ENCODE measurements at places on chromosomes 3 and 15.

- DNase-seq, result no peak
These were observed 96.8 kb downstream of the DHX36 start for GRCh38 chr3:154227531-154227930.

- no peak for DNase-seq
These were observed 8.3 kb downstream of the SEMA3G start for GRCh38 chr3:52436500-52437149.

DNA sequence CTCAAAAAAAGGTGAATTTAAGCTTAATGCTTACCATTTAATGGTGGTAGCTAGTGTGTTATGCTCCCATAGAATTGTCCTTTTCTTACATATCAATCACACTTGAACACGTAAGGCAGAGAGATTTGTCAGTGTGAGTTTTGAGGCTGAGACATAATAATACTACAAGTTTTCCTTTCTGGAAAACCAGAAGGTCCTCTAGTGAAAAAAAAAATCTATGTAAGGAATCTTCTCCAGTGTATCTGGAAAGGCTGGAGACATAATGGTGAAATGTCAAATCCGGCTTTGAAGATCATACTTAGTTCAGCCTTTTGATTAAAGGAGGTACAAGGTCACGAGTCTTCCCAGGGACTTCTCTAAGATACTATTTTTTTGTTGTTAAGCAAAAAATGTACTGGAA, 3.4 kb downstream of the TSC22D2 start:
- no peak for DNase-seq

- no peak for DNase-seq
These were observed 22.8 kb upstream of the ARHGEF26 start for GRCh38 chr3:154098376-154098775.

GRCh38 chr3:6315906-6316305, 545.0 kb upstream of the GRM7 start:
- no peak for DNase-seq

DNA sequence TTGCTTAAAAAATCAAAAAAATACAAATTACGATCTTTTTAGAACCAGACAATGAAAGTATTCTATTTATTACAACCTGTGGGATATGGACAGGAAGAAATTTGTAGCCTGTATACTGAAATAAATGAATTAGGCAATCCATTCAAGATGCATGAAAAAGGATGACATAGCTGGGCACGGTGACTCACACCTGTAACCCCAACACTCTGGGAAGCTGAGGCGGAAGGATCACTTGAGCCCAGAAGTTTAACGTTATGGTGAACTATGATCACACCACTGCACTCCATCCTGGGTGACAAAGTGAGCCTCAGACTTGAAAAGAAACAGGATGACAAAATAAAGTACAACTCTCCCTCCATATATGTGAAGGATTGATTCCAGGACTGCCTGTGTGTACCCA, 74.1 kb downstream of the MSL2 start:
- no peak for DNase-seq

DNA sequence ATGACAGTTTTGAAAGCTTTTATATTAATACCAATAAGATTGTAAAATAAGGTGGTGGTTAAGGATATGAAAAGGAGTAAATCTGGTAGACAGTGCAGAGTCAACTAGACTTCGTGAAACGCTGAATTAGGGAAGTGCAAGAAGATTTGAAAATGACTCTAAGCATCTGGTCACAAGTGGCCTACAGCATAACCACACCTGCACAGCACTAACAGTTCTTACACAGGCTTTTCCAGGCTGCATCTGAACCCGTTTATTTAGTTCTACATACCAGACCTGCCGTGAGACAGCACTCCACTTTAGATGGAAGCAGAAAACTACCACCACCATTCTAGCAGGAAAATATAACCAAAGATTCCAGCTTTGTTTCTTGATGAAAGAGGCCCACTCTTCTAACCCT, 1.9 kb downstream of the DMXL2 start:
- no peak for DNase-seq

- DNase-seq, result no peak
These were observed 4.6 kb upstream of the CIDEC start for GRCh38 chr3:9884555-9885165.

- peak; percentile 15 for DNase-seq
These were observed 39.5 kb upstream of the CHRNB4 start for GRCh38 chr15:78680431-78681075.

- DNase-seq, result peak; percentile 90
These were observed 350.3 kb downstream of the DOCK3 start for GRCh38 chr3:51024765-51025632.

DNA sequence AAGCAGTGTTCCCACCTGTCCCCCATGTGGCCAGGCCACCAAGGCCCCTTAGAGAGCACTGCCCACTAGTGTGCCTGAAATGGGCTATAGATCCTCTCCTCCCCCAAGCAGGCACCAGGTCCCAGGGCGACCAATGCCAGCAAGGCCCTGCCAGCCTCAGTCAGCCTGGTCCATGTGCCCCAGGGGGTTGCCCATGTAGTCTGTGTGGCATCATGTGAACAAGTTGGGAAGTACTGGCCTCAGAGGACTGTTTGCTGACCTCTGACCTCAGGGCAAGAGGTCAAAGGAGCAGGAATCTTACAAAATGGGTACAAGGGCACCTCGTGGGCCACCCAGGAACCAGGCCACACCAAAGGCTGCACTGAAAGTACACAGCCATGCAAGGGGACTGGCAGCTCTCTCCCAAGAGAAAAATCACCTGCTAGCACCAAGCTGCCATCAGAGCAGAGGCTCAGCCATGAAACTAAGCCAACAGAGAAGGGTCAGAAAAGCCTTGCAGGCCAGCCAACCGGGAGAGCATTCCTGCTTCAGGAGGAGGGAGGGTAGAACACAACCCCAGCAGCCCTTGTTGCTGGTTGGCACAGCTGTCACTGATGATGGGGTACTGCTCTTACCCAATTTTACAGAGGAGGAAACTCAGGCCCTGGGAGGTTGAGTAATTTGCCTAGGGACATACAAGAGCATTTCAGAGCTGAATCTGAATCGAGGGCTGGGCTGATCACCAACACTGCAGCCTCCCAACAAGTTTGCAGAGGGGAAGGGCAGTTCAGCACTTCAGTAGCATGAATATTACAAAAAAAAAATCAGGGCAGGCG, 5.2 kb upstream of the FURIN start:
- DNase-seq, result no peak

GRCh38 chr3:178455226-178455625, 81.0 kb upstream of the KCNMB2 start:
- DNase-seq, result no peak

GRCh38 chr15:89556413-89557262, 18.6 kb upstream of the TICRR start:
- peak; percentile 74 for DNase-seq

- no peak for DNase-seq
These were observed 31.1 kb downstream of the TNK2 start for GRCh38 chr3:195877136-195877715.

GRCh38 chr15:90419738-90420406, 31.8 kb downstream of the IQGAP1 start:
- DNase-seq, result no peak

DNA sequence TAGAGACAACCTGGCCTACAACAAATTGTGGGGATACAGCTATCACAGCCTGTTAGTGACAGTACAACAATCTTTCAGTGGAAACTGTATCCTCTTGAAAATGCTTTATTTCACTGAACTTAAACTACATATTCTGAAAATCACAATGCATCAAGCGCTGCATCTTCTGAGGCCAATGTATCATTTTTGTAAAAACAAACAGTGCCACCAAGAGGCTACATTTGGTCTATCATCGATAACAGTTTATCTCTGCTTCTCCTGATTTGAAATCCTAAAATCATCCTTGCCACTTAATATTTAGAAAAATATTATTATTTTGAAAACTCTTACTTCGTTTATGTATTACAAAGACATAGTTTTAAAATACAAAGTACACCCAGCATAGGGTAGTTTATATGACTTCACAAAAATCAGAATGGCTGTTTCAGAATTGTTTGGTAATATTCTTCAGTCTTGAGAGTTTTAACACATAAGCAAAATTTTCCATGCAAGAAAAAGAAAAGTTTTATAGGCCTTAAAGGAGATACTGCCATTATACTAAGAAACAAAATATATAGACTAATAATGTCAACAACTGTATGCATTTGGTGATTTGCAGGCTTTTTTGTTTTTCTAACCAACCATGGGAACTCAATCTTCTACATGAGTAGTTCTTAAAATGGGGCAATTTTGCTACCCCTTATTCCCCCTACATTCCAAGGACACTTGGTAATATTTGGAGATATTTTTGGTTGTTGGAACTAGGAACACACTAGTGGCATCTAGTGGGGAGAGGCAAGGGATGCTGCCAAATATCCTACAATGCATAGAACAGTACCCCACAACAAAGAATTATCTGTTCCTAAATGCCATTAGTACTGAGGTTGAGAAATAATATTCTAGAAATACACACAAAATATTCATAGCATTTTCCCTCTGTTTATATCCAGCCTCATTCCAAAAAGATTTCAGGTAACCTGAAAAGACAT, 42.3 kb downstream of the WDR72 start:
- peak; percentile 23 for DNase-seq

DNA sequence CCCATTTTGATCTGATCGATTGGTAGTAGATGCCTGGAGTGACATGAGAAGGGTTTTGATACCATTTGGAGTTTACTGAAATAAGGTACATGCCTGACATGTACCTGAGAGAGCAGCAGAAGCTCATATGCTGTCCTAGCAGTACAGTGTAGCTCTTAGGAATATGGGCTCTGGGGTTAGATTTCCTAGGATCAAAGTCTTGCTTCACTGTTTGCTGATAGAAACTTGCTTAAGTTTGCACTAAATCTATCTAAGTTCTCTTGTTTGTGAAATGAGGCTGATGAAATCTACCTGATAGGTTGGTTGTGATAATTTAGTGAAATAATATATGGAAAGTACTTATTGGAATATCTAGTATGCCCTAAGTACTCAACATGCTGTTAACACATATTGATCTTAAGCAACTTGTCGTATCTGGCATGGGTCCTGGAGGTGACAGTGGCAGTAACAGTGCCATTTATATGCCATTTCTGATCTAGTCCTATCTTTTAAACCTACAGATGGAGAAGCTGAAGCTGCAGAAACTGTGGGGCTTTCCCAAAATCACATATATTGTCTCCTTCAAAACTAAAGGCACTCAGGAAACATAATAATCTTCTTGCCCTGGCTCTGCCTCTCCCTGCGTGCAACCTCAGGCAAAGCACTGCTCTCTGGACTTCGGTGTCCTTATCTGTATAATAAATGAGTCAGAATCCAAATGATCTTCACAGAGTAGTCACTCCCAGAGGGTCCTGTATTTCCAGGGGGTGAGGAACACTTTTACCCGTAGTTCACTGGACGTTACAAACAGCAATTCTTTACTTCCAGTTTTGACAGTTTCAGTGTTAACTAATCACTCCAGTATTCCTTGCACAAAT, 223.6 kb upstream of the SETMAR start:
- no peak for DNase-seq

DNA sequence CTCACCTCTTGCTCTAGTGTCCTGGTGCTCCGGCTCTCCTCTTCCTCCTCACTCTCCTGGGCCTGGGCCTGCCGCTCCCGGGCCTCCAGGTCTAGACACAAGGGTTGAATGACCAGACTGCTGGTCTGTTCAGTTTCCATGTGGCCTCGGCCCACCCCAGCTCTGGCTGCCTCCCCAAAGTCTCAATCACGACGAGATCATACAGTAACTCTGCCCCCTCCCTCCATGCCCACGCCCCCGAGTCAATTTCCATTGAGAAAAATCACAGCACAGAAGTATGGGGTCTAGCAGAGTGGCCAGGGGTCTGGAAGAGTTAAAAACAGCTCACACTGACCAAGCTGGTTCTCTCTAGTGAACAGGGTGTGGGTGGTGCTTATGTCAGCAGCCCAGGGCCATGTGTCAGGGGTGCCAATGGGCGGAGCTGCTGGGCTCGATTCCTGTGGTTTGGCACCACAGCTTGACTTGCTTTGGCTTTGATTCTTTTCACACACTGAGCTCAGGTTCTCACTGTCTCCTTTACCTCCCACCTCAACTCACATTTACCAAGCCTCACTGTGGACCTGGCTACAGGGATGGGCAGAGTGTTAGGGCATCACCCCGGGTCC, 6.9 kb downstream of the C15orf62 start:
- no peak for DNase-seq

- DNase-seq, result no peak
These were observed 735.0 kb downstream of the PDCD6IP start for GRCh38 chr3:34533451-34533850.

- DNase-seq, result no peak
These were observed 8.9 kb upstream of the ROPN1B start for GRCh38 chr3:125960066-125960424.

GRCh38 chr3:24154013-24154695, 209.1 kb downstream of the NR1D2 start:
- no peak for DNase-seq

GRCh38 chr3:107861422-107861821, 229.4 kb downstream of the CD47 start:
- DNase-seq, result no peak

- DNase-seq, result peak; percentile 24
These were observed 86.9 kb downstream of the C3orf80 start for GRCh38 chr3:160312014-160312624.

- no peak for DNase-seq
These were observed 88.9 kb upstream of the CBLB start for GRCh38 chr3:105957722-105958121.

- peak; percentile 45 for DNase-seq
These were observed 47.2 kb upstream of the TEX55 start for GRCh38 chr3:119098619-119099222.

DNA sequence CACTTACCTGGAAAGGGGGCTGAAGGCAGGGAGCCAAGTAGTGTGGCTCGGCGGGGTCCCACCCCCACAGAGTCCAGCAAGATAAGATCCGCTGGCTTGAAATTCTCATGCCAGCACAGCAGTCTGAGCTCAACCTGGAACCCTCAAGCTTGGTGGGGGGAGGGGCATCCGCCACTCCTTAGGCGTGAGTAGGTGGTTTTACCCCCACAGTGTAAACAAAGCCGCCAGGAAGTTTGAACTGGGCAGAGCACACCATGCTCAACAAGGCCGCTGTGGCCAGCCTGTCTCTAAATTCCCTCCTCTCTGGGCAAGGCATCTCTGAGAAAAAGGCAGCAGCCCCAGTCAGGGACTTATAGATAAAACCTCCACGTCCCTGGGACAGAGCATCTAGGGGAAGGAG, 156.3 kb downstream of the KBTBD8 start:
- DNase-seq, result no peak

DNA sequence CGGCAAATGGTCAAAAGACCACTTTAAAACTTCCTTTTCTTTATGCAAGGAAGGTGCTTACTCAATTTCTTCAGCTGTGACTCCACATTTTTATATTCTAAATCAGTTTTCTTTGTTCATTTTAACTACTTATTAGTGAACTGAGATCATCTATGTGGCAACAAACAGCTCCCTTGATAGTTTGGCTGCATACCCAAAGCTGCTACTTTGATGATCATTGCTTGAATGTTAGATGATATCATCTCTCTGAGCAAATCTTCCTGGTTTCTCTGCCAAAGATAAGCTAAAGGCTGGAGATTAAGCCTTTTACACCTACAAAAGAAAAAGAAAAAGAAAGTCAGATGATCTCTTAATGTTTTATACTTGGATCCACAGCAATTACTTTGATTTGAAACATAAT, 95.5 kb downstream of the DPH6 start:
- no peak for DNase-seq
